ENCODE measurements at places on chromosomes 5 and 9.

DNA sequence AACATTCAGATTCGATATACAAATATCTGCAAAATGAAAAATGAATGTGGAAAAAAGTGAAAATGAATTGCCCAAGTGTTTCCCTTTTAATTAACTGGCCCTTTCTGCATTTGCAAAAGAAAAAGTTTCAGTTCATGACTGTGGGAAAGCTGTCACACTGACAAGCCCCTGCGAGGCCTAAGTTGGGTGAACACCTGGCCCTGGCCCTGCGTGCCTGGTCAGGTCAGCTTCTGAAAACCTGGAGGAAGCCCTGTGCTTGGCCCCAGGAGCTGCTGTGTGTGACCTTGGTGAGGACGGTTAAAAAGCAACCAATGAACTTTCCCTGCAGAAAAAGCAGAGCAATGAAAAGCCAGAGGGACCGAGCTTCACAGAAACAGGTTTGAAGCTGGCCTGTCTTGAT is 41.0 kb upstream of the SHC3 start:
- no peak for DNase-seq

DNA sequence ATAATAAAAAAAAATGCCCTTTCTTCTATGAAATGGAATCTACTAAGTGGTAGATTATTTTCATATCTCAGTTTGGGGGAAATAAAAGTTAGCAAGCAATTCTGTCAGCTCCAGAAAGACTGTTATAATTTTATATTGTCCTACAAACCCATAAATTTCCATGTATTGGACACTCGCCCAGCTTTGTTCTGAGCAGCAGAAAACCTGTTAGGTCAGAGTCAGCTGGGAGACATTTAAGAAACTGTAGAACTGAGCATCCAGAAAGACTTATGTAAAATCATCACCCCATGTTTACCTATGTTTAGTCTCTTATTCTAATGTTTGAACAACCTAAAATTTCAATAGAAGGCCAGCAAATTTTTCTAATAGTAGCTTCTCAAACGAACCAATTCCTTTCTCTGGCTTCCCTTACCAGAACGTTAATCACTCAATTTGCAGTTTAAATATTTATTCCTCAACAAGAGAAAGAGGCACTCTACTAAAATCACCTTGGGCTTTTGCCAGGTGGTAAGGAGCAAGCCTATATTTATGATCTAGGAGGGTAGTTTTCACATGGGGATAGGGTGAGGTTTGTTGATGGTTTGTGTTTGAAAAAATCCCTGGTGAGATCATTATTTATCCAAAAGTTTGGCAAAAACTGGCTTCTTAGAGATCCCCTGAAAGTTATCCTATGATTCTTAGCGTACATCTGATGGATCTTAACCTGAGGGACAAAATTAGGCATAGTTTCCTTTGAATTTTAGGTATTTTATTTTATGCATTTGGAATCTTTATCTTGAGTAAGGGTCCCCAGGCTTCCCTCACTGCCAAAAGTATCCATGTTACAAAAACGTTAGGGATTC is 34.4 kb downstream of the MACROH2A1 start:
- no peak for DNase-seq

- DNase-seq: no peak
Measured at GRCh38 chr9:78363221-78363620, 66.3 kb downstream of the PSAT1 start.

GRCh38 chr5:69367697-69368279 is 1.5 kb downstream of the AK6 start:
- no peak for DNase-seq

- DNase-seq: no peak
Measured at GRCh38 chr5:74094096-74094781, 468.2 kb downstream of the ARHGEF28 start.

DNA sequence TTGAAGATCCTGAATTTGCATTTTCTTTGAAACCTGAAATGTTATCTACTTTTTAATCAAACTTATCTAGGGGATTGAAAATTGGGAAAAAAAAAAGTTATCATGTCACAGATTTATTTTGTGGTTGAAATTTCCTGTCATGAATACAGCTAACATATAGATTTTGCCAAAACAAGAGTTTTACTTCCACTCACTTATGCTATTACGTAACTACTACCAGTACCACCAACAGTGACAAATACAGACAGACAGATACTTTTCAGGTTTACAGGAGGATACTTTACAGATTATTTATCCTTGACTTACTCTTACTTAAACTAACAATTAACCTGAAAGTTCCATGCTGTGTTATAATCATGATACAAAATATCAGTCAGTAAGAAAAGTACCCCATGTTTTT is 6.8 kb upstream of the MRPS30 start:
- no peak for DNase-seq

DNA sequence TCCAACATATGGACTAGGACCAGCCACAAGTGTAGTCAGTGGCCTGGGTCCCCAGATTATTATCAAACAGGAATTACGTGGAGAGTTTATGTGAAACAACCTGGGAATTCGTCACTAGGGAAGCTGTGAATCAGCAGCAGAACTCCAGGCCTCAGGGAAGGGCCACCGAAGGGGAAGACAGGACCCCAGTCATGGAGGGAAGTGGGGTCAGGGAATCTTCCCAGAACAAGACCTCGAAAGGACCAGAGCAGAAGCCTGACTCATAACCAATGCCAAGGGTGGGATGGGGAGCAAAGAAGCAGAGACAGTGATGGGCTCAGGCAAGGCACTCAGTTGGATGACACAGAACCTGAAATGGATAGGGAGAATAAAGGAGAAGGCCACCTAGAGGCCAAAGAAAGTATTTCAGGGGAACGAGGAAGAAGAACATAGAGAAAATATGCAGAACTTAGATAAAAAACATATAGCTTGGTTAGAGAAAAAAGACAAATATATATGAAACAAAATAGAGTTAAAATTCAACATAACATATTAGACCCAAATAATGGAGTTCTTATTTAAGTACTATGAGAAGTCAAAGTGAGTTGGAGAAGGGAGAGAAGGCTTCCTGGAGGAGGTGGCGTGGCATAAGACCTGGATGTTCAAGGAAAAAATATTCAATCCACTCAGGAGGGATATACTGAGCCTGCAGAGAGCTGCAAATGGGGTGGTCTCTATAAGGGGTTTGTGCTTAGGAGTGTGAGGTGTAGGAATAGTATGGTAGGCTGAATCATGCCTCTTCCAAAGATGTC is 66.7 kb upstream of the CAST start:
- DNase-seq: peak; percentile 22

DNA sequence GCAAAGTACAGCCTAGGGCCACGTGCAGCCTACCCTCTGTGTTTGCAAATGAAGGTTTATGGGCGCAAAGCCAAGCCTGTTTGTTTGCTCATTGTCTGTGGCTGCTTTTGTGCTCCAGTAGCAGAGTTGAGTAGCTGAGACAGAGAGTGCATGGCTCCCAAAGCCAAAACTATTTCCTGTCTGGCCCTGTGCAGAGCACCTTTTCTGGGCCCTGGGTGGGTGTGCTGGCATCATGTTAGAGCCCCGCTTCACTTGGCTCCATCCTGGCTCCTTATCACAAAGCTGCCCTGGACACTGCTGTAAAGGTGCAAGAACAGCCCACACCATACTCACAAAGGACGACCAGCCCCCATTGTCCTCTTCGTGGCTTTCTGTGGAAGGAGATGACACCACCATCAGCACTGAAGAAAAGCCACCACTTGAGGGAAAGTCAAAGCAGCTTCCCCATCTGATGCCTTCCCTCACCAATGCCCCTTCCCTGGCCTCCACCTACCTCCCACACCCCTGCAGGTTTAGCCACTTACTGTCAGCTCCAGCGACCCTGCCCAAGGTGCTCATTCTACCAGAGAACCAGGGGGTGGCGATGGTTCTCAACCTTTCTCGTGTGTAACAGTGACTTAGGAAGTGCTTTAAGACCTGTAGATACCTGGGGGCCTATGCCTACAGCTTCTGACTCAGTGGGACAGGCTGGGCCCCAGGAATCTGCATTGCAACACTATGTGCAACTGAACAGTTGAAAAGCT is 23.4 kb downstream of the LCP2 start:
- peak; percentile 61 for DNase-seq

- no peak for DNase-seq
Measured at GRCh38 chr5:34657988-34658387, 1.9 kb downstream of the RAI14 start.

DNA sequence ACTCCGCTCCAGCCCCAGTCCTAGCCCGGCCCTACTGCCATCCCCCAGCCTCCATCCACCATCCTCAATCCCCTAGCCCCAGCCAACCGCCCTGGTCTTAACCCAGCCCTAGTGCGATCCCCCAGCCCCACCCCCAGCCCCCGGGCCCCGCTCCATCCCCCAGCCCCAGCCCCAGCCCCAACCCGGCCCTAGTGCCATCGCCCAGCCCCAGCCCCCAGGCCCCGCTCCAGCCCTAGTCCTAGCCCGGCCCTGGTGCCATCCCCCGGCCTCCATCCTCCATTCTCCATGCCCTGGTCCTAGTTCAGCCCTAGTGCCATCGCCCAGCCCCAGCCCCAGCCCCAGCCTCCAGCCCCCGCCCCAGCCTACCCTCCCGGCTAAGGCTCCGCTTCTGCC is 398 bp downstream of the TOR1A start:
- DNase-seq: no peak

DNA sequence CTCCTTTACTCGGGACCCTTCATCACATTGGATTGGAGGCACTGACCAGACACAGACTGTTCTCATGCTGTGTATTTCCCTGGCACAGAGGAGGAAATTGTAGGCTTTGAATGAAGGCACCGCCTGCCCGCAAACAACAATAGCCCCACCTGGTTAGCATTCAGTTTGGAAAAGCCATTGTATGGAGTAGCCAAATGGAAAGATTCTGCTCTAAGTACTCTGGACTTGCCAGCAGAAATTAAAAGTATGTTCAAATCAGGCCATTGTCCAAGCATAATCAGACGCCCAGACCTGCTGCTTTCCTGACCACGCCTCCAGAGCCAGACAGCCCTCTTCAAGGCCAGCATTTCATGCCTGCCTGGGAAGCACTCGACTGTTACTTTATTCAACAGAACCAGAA is 8.0 kb upstream of the SEMA4D start:
- no peak for DNase-seq

DNA sequence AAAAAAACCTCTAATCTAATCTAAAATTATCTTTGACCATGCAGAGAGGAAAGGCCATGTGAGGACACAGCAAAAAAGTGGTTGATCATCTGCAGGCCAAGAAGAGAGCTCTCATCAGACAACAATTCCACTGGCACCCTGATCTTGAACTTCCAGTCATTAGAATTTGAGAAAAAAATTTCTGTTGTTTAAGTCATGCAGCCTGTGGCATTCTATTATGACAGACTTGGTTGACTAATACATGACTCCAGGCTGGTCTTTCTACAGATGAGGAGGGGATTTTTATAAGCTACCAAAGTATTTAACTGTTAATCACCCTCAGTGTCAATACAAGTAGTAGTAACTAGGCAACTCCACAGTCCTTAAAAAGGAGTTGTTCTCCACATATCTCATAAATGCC is 358.5 kb upstream of the RGMB start:
- DNase-seq: no peak

GRCh38 chr9:20043035-20043434 is 254.2 kb upstream of the SLC24A2 start:
- DNase-seq: no peak

- DNase-seq: no peak
Measured at GRCh38 chr9:110638381-110638954, 30.1 kb upstream of the MUSK start.

DNA sequence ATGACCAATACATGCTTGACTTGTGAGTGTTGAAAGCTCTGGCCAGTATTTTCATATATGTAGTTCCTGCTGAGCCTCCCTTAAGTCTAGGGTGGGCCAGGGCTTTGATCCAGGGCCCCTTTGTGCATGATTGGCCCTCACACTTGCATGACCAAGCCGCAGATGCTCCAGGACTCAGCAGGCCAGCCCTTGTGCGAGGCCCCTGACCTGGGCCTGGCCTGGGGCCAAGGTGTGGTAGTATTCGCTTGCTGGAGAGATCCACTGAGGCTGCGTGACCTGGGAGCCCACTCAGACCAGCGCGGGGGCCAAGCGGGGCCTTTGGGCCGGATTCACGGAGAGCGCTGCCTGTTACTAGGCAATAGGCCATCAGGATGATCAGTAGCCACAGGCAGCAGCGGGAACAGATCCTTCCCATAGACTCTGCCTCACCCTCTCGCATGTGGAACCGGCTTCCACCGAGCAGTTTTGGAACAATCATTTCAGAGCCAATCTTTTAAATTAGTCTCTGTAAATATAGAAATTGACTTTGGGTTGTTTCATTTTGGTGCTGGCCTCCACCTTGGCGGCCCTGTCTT is 79.0 kb upstream of the PTCH1 start:
- no peak for DNase-seq

- no peak for DNase-seq
Measured at GRCh38 chr5:72646246-72646866, 139.1 kb upstream of the ZNF366 start.

- DNase-seq: no peak
Measured at GRCh38 chr5:116655431-116655830, 80.8 kb upstream of the SEMA6A start.

DNA sequence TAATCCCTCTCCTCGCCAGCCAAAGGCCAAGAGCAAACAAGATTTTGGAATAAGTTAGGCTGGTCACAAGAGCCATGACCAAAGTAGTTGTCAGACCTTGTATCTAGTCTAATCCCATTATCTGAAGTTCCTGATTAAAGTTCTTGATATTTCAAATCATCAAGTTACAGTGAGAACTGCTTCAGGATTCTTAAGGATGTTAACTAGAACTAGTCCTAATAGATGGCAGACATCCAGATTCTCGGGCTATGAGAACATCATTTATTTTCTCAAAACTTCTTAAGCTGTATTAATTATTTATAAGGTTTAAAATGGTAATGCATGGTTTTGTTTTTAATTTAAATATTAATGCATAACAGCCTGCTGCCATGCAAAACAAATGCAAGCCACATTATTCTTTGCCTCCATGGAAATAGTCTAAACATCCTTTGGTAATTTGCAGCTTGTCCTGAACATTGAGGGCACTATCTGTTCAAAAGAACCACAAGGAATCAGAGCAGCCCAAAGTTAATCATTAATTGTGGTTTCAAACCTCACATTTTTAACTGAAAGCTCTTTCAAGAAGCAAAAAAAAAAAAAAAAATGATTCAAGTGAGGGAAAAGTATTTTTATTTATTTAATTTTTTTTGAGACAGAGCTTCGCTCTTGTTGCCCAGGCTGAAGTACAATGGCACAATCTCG is 95.1 kb downstream of the TTC39B start:
- no peak for DNase-seq

DNA sequence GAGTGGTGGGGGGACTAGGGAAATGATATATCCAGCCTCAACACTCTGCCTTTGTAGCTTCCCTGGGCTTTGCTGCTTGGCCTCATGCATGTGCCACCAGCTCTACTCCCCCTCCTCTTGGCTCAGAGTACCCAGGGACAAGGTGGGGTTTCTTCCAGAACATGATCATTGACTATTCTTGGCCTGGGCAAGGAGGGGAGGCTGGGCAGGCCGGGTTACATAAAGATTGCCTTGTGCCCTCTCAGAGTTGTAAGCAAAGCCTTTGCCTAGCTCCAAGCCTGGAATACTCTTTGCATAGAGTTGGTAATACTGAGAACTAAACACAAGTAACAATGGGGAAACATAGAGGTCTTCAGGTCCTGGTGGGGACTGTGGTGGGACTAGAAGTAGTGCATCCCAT is 11.9 kb downstream of the ADRB2 start:
- DNase-seq: no peak

Data from stimulated activated naive CD8-positive, alpha-beta T cell treated with anti-CD3 and anti-CD28 coated beads, Interleukin-15, Interleukin-2, amounts not matched to agents 100 U/mL and 50 U/mL, for 24 hours (primary cell).